ENCODE measurements at places on chromosomes 1 and 21.

DNA sequence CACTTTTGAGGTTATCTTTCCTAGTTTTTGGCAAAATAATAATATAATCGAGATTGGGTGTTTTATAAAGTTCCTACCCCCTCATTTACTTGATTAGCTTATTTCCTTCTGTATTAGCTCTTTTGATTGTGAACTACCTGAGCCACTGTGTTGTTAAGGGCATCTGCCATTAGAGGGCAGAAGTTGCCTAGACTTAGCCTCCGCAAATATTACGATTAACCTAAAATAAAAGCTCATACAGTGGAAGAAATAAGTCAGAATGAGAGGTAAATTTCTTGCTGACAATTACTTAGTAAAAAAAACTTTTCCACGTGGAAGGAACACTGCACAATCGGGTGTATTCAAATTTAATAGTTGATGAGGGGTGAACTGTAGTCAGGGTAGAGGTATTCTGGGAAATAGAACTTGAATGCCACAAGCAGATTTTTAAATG is 2.3 kb downstream of the H3-3A start:
- DNase-seq = no peak

DNA sequence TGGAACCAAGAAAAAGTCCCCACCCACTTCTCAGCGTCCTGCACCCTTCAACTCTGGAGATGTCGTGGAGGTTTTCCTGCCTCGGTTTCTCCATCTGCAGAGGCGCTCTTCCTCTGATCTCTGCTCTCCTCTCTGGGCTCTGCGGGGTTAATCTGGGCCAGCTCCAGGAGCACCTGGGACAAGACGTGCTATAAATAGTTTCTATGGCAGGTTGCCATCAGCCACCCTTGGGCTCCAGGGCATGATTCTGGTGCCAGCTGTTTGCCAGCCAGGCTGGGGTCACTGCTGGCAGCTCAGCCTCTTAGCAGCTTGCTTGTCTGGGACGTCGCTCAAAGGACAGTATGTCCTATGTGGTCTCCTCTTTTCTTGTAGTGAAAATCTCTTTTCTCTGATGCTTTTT is 137.1 kb downstream of the ACTL8 start:
- no peak for DNase-seq

- no peak for DNase-seq
Observed at GRCh38 chr21:31493350-31493880, 149.4 kb upstream of the TIAM1 start.

DNA sequence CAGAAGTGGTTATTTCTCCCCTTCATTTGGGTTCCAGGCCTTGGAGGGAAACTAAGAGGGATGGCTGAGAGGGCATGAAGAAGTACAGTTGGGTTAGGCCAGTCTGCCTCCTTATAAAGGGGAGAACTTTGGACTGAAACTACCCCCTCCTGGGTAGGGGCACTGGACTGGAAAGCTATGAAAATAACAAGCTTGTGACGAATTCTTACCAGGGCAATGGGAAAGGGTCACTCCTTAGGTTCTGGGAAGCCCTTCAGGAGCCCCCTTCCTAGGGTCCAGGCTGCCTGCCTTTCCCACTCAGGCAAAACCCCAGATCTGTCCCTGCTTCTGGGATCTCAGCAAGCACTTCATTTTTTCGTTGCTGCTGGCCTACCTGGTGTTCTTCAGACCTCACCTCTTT is 9.8 kb upstream of the P3R3URF start:
- no peak for DNase-seq

DNA sequence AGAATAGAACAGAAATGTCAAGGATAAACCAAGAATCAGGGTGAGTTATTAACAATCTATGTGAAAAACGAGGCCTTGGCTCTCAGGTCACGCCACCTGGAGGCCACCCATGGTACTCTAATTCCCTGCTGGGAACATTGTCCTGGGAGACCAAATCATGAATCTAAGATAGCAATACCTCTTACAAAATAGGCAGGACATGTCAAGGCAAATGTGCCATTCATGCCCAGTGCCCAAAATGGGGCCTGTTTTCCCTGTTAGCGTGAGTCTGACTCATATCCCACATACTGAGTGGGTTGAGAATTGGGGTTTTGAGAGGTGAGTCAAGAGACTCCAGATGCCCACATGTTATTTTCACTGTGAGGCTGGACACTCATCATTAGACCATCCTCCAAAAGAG is 380.8 kb downstream of the HHIPL2 start:
- no peak for DNase-seq

DNA sequence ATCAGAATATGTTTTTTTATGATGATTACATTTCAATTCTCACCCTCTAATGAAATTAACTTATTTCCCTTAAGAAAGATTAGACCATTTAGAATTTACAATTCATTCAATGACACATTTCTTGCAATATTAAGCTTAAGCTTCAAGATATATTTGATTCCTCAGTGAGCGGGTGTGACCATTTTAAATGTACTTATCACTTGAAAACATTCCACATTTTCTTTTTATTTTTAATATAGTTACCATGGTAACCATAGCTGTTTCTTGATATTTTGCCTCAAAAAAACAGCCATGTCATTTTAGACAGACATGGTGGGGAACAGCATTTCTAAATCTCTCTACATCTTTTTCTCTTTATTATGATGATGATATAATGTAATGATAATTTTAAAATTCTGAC is 1029.0 kb upstream of the B3GALT2 start:
- DNase-seq = no peak

DNA sequence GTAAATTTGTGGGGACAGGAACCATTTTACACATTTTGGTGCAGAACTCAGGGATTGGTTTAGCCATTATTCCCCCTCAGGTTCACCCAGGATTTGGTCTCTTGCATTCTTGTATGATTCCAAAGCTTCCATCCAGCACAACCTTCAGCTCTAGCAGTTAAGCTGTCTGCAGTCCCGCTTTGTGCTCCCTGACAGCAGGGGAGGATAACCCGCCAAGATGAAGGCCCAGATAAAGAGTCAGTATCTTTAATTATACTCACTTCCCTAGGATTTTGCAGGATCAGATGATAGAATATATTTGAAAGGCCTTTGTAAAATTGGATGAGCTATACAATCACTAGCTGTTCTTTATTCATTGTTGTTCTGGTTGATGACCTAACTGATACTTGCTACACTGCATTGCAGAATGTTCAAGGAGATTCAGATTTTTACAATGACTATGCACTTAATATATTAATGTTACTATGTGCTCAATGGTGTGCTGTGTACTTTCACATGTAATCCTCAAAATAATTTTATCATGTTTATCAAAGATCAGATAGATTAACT is 49.8 kb downstream of the SLC16A1 start:
- no peak for DNase-seq

DNA sequence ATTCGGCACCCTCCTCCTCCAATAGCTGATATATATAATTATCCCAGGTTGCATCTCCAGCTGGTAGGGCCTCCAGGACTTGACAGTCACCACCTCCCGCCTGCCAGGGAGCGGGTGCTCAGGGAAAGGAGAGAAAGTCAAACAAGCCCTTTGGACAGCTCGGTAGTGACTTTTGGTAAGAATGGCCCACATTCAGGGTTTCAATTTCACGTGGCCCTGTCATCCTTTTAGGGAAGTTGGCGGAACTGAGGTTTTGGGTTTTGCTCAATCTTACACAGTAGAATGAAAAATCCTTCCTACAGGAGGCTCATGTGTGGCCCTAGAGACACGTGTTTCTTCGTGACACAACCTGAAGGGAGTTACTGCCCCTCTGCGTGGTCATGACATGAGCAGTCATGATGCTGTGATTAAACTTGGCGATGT is 44.2 kb downstream of the CAPN8 start:
- no peak for DNase-seq

DNA sequence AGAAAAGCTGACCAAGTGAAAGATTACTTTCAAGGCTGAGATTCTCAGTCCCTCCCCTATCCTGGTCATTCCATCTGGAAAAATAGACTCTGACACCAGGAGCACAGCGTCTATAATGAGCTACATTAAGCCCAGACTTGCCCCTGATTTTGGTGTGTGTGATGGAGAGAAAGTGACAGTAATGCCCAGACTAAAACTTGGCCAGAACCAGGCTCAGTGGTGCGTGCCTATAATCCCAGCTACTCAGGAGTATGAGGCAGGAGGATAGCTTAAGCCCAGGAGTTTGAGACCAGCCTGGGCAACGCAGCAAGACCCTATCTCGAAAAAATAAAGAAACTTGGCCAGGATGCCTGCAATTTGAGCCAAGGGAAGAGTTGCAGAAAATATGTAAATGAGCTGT is 15.9 kb downstream of the PLEKHA6 start:
- no peak for DNase-seq

DNA sequence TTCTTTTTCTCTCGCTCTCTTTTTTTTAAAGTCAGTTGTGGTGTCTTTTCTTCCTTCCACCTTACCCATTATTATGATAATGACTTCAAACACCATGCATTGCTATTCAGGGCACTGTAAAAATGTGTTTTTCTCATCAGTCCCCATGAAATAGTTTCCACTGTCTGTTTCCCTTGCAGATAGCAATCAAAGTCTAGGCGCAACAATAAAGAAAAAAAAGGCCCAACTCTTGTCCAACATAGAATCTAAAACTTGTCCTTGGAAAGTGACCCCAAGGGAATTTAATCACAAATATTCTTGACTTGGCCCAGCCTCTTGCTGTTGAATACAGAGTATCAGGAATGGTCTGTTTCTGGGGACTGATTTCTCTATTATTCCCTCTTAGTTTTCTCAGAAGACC is 382.5 kb downstream of the PLPP3 start:
- DNase-seq = no peak

GRCh38 chr1:61642475-61643232 is 82.3 kb downstream of the TM2D1 start:
- no peak for DNase-seq

- DNase-seq = no peak
Observed at GRCh38 chr1:85070972-85071492, 22.7 kb upstream of the MCOLN3 start.

DNA sequence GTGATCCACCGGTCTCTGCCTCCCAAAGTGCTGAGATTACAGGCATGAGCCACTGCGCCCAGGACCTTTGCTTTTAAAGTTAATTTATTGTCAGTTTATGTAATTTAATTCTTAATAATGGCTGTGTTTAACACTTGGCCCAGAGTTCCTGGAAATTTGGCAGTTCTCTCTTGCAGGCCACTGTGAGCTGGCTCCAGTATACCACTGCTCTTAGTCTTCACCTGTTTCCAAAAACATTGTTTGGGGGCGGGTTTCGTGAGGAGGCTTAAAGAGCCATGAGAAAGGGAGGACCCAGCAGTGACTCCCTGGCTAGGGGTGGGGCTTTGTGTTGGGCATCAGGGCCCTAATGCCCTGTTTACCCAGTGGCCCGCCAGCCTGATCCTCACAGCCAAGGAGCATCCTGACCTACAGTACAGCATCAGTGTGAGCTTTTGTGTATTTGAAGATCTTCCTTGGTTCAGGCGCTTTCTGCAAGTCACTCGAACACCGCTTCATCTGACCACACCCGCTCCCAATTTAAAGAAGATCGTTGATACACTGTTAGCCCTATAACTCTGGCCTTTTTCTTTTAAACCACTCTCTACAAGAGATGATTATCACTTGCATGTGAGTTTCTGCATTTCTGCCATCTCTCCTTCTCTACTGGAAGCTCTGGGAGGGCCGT is 12.0 kb upstream of the BGLAP start:
- DNase-seq = no peak

DNA sequence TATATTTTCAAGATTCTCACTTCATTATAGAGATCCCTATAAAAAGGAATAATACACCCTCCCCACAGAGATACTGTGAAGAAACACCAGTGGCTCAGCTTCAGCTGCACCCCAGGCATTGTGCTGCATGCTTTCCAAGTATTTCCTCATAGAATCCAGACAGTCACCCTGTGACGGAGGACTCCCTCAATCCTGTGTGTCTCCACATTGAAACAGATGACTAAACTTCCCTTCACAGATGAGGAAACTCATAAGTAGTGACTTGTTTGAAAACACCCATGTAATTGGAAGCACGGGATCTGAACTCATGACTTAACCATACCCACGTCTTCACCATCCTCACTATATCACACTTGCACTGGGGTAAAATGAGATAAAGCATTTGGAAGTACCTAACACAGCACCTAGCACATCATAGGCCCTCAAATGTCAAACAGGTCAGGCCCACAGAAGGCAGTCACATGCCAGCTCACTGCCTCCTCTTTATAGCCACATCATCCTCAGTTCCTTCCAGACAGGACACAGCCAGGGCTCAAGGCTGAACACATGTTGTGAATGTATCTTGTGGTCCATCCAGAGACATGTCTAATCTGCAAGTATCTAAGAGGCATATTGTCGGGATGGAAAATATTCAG is 55.2 kb downstream of the GPR161 start:
- DNase-seq = no peak

DNA sequence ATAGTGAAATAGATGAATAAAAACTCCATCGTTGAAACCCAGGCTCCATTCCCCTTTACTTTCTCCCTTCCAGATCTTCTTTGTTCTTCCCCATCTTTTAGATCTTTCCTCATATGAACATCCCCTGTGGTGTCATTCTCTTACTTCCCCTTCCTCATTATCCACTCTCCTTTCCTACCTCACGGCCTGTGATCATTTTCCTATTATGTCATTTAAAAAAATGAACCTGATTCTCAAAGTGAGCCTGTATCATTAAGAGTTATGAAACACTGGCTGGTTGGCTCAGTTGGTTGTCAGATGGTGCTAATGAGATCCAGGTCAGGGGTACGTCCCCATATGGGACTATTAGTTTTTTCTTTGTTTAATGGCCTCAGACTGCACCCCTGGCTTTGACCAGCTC is 38.3 kb downstream of the TCEANC2 start:
- no peak for DNase-seq

DNA sequence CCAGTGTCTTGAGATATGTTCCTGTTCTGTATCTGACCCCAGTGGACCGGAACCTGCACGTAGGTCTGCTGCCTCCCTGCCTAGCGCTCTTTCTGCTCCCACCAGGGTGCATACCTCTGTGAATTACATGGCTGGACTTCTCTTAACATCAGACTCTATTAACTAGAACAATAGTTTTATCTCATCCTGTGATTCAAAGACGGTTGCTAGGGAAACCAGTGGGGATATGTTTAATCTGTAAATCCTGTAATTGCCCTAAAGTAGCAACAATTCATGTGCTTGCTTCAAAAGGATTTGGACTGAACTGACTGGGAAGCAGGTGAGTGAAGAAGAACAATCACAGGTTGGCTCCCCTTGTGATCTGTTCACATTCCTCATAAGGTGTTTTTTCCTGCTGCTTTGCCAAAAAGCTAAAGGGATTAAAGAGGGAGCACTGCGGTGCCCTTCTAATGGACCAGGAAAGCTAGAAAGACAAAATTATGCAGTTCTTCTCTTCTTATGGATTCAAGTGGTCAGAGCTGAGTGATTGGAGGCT is 52.7 kb upstream of the DIRAS3 start:
- DNase-seq = no peak

GRCh38 chr1:153393926-153394325 is 3.1 kb upstream of the S100A8 start:
- DNase-seq = no peak

GRCh38 chr1:51912881-51913280 is 34.4 kb upstream of the NRDC start:
- no peak for DNase-seq

- DNase-seq = no peak
Observed at GRCh38 chr1:210123383-210123782, 109.2 kb upstream of the SERTAD4 start.

- DNase-seq = no peak
Observed at GRCh38 chr1:96329121-96329520, 392.5 kb upstream of the PTBP2 start.

- no peak for DNase-seq
Observed at GRCh38 chr1:231606712-231607111, 19.9 kb upstream of the DISC1 start.

Measured in activated CD8-positive, alpha-beta memory T cell treated with anti-CD3 and anti-CD28 coated beads for 1 hour (primary cell).